Omental fat pad (tissue), 4 donors: ENCODE measurements at places on chromosomes 4 and X.

GRCh38 chrX:53211391-53211978 lies 13.5 kb downstream of the KDM5C start:
- DNase-seq = peak; percentile 8

DNA sequence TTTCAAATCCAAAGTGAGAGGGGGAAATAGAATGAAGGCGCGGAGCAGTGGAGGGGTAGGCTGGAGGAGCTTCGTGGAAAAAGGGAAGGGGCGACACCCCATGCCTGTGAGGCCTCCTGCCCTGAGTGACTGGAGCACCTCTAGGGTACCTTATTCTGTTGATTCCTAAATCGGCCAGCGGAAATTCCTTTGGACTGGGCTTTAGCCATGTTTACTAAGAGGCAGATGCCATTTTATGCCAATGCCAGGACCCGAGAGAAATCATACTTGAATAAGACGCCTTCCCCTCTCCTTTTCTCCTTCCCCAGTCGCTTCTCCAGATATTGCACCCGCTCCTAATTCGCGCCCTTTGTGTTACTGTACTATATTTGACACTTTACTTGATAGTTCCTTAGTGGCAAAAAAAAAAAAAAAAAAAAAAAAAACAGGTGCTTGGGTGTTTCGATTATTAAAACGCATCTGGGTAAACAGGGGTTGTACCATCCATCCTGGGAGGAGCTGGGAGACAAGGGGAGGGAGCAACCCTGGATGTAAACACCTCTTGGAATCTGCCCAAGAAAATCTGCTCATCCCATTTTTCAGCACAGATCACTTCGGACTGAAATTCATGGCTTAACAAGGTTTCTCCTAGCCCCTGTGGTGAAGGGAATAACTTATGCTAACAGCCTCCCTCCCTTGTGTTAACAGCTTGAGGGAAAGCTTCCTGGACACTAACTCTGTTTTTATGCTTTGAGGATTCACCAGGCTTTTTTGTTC lies 1.5 kb downstream of the BMP3 start:
- no peak for DNase-seq

DNA sequence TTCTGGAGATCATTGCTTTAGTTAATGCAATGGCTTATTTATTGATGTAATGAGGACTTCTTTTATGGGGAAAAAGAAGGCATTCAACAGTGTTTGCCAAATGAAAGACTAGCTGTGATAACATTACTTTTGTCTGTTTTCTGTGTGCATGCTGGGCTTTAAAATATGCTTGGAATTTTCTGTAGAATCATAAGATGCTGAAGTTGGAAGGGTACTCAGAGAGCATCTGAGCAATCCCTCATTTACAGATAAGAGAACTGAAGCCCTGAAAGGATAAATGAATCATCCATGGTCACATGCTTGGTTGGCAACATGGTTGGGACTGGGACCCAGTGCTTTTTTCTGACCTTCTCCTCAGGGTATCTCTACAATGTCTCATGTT lies 31.4 kb upstream of the PITX2 start:
- DNase-seq = no peak

- DNase-seq = no peak
These were observed 166.7 kb downstream of the ANTXR2 start for GRCh38 chr4:79906303-79906702.

GRCh38 chr4:186948361-186949242 lies 224.9 kb upstream of the FAT1 start:
- DNase-seq = no peak

DNA sequence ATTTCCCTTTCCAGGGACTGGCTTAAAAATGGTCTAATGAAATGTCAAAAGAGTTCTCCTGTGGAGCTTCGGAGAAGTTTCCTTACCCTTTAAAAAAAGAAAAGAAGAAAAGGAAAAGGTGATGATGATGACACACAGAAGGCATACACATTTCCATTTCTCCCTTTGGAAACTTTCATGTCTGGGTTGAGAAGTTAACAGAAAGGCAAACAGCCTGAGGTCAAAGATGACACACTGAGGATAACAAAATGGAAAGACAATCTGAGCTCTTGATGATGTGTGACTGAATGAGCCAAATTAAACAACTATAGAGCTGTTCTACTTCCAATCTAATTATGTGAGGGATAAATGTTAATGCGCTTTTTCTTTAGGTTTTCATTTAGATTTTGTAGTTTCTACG lies 32.2 kb downstream of the NFXL1 start:
- DNase-seq = no peak
